ENCODE measurements at places on chromosomes 6 and 20. TPM values are rescaled to one million over a fixed set of nuclear protein-coding genes. Genes with fewer than 3 reads are reported as not detected.

- DNase-seq: no peak
Observed at GRCh38 chr6:7846966-7847818, 63.4 kb downstream of the TXNDC5 start.

- DNase-seq: no peak
Observed at GRCh38 chr20:63082939-63083735, 76.4 kb upstream of the BHLHE23 start.

Gene PTPRK
- 86.3 TPM for total RNA-seq

- DNase-seq: no peak
Observed at GRCh38 chr20:9496155-9496554, 18.2 kb upstream of the LAMP5 start.

GRCh38 chr6:40587240-40588069 lies at the start of gene LRFN2:
LRFN2 (minus strand) TSS chr6:40587364.
- DNase-seq: peak; percentile 70

Gene ULBP2
- 3.2 TPM for total RNA-seq
